ENCODE measurements at places on chromosomes 2 and 18. TPM values are rescaled to one million over a fixed set of nuclear protein-coding genes. Genes with fewer than 3 reads are reported as not detected.

- no peak for DNase-seq
These were observed 40.3 kb downstream of the INPP5D start for GRCh38 chr2:233100192-233100998.

- no peak for DNase-seq
These were observed 1496.8 kb upstream of the CELF4 start for GRCh38 chr18:39062426-39062825.

- no peak for DNase-seq
These were observed 797.7 kb downstream of the MBD2 start for GRCh38 chr18:53426666-53427184.

DNA sequence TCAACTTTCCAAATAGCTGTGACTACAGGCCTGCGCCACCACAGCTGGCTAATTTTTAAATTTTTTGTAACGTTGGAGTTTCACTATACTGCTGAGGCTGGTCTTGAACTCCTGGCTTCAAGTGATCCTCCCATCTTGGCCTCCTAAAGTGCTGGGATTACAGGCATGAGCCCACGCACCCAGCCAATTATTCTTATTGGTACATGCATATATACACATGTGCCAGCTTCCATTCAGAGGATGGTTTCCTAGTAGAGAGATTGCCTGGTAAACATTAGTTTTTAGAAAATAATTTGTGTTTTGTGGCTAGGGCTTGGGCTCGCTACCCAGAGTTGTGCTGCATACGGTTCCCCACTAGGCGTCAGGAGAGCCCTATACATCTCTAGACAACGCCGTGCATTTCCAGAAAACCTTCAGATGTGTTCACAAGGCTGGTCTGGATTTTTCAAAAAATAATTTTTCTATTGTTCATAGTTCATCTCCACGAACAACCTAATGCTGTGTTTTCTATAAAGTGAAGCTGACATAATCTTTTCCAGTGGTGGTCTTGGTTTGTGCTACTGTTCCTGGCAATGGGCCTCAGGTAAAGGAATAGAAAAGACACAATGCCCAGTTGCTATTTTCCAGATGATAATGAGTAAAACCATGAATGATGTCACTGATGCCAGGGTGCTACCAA lies 14.6 kb upstream of the AFG3L2 start:
- DNase-seq, result peak; percentile 48

- DNase-seq, result peak; percentile 91
These were observed 97.8 kb downstream of the B3GNT2 start for GRCh38 chr2:62293490-62294271.

DNA sequence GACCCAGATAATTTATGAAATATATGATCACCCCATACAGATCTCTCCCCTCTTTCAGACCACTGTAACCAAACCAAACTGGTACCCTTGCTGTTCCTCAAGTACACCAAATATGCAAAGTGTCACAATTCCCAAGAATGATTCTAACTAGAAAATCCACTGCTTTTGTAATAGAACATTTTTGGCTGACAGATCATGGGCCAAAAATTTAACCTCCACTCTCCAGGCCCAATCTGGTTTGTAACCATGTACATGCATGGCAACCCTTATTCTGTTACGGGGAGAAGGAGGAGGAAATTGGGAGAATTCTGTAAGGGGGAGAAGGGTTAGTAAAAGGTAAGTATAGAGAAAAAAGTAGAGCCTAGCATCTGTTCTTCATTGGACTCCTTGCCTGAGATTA lies 62.0 kb downstream of the IKZF2 start:
- no peak for DNase-seq

Gene CPO
- 1.2 TPM for total RNA-seq

Gene RTP5
- not detected for total RNA-seq

Gene PTPRN
- not detected for total RNA-seq

Gene ELMOD3
- total RNA-seq, result 8.6 TPM
